CD8-positive, alpha-beta T cell (primary cell): ENCODE measurements at places on chromosomes 3 and 15.

GRCh38 chr3:5016211-5017161 is 37.2 kb downstream of the BHLHE40 start:
- DNase-seq: peak; percentile 77

- no peak for DNase-seq
Measured at GRCh38 chr3:143700431-143700975, 147.8 kb downstream of the SLC9A9 start.

DNA sequence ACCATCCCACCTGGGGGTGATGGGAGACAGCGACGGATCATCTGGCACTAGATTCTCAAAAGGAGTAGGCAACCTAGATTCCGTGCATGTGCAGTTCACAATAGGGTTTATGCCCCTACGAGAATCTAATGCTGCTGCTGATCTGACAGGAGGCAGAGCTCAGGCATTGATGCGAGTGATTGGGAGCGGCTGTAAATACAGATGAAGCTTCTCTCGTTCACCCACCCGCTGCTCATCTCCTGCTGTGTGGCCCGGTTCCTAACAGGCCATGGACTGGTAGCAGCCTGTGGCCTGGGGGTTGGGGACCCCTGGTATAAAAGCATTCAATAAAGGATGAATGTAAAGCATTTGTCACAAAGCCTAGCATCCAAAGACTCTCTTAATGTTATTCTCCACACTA is 126.8 kb downstream of the FRMD4B start:
- DNase-seq: no peak

DNA sequence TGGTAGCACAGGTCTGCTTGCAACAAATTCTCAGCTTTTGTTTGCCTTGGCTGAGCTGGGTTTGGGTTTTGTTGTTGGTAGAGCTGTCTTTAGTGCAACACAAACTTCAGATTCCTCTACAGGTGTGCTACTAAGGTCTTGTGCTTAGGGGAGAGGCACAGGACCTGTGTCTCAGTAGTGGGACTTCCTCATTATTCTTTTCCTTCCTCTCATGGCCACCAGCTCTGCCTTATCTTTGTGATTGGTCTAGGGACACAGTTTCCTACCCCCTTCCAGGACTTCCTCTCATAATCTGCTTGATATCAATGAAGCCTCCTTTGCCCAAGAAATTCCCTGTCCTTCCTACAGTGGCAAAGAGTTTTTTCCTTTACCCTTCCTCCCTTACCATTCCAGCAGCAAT is 24.9 kb upstream of the DNAAF4 start:
- DNase-seq: no peak

DNA sequence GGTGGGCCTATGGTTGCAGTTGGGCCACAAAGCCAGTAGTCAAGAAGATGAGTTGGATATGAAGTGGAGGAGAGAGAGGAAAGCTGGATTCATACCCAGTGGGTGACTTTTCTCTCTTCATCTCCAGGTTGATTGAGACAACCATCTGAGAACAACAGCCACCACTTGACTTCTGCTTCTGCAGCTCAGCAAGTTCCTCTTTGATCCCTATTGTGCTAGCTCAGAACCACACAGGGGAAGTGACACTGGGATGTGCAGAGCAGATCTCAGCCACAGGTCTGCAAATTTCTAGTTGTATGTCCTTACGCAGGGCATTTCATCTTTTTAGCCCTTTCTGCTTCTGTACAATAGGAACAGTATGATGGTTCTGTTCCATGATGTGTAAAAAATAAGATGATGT is 459.2 kb upstream of the ARRDC4 start:
- DNase-seq: no peak

DNA sequence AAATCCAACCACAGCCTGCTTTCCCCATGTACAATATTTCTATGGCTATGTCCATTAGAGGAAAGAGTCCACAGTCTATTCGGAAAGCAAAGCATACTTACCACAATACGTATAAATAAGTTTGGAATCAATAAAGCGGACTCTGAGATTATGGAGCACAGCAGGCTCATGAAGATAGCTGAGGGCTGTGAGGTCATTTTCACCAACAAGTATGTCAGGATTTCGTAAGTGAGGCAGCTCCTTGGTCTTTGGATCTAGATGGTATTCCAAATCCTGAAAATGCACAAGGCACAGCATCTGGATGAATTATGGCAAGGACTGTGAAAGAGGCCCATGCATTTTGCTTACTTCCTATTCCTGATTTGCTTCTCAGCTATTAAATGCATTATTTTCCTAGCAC is 100.4 kb downstream of the MYO5A start:
- DNase-seq: no peak

- peak; percentile 70 for DNase-seq
Measured at GRCh38 chr15:40593588-40594428, at the start of gene KNL1. TSS of gene KNL1 (plus strand) at chr15:40594249. CDS start at chr15:40602932, 8,683 bp downstream.

DNA sequence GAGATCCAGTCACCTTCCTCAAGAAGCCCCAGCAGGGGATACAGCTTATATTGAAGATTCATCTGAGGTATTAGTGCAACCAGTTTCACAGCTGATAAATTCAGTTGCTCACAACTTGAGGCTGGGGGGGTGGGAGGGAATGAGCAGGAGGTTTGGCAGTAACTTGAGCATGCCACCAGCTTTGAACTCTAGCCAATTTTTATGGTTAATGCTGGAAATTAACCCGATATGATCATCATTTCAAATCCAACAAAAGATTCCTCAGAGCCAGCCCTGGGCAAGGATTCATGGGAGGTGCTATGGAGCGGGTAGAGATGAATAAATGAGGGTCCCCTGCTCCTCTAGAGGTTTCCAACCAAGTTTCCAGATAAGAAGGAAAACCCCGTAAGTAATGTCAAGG is 73.1 kb upstream of the HES1 start:
- no peak for DNase-seq

- no peak for DNase-seq
Measured at GRCh38 chr3:176349706-176350105, 847.6 kb downstream of the TBL1XR1 start.

- DNase-seq: no peak
Measured at GRCh38 chr3:129756871-129757270, 136.6 kb downstream of the TMCC1 start.

GRCh38 chr3:138365253-138365555 is 16.8 kb downstream of the MRAS start:
- no peak for DNase-seq

DNA sequence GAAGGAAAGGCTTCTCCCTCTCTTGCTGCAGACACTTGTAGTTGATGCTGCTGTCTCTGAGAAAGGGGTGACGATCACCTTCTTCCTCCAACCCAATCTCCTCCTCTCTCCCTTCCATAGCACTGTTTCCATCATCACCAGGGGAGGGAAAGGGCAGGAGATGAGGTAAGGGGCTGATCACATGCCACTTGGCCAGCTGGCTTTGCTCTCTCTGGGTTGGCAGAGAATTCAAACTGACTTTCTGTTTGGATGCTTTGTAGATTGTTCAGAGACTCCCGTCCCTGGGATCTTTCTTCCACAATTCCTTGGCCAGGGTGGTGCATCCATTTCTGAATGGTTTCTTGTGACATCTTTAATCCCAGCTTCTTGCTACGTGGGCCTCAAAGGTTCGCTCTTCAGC is 43.2 kb upstream of the ZNF148 start:
- DNase-seq: no peak

DNA sequence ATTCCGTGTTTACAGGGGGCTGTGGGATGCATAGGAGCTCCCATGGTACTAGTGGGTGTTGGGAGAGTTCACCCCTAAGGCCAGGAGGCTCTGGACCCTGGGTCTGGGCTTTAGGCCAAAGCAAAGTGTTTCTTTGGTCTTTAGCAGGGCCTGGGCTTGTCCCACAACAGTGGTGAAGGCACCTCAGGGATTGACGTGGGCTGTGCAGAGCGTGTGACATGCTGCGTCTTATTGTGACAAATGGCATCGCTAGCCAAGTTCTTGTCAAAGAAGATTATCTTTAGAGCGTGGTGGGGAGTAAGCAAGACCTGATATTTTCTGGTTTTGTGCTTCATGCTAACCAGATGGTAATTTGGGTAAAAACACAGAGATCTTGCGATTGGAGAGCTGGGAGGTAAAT is 170.1 kb downstream of the APBA2 start:
- no peak for DNase-seq

- no peak for DNase-seq
Measured at GRCh38 chr3:6857510-6857909, 3.4 kb upstream of the GRM7 start.

DNA sequence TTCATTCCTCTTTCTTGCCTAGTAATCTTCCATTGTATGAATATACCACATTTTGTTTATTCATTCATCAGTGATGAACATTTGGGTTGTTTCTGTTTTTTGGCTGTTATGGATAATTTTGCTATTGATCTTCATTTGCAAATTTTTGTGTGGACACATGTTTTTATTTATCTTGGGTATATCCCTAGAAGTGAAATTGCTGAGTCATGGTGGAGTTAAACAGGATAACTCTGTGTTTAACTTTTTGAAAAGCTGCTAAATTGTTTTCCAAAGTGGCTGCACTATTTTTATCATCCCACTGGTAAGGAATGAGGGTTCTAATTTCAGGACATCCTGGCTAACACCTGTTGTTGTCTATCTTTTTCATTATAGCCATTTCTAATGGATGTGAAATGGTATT is 74.6 kb upstream of the ARL6 start:
- DNase-seq: no peak

GRCh38 chr3:122880624-122881023 is 85.8 kb downstream of the SLC49A4 start:
- DNase-seq: no peak

GRCh38 chr15:76229266-76229665 is 82.0 kb downstream of the ETFA start:
- DNase-seq: no peak
